CD4-positive, alpha-beta T cell (primary cell): ENCODE measurements at places on chromosomes 3 and 15.

- DNase-seq: no peak
These were observed 18.3 kb upstream of the ARL8B start for GRCh38 chr3:5103743-5104142.

- DNase-seq: no peak
These were observed 72.6 kb downstream of the CCNL1 start for GRCh38 chr3:157087373-157087772.

- DNase-seq: no peak
These were observed 33.0 kb upstream of the ANKDD1A start for GRCh38 chr15:64878705-64879104.

- DNase-seq: no peak
These were observed 195.8 kb upstream of the GPR149 start for GRCh38 chr3:154625756-154626155.

- DNase-seq: no peak
These were observed 22.4 kb downstream of the ZBTB38 start for GRCh38 chr3:141390747-141391146.

GRCh38 chr3:194929578-194929960, 243.9 kb downstream of the FAM43A start:
- DNase-seq: no peak

DNA sequence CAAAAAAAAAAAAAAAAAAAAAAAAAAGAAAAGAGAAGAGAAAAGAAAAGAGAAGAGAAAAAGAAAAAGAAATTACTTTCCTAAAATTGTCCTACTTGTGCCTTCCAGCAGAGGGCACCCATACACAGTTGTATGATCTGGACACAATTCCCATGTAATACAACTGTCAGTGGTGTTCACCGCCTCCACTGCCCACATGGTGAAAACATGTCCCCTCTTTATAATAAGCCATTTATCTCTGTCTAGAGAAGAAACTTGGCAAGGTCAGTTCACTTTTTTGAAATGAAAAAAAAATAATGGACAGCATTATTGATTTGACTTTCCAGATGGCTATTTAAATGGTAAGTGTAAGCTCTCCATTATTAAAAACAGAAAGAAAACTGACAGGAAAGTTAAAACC, 459.4 kb downstream of the GBE1 start:
- DNase-seq: no peak

- DNase-seq: no peak
These were observed 31.1 kb upstream of the SMAD6 start for GRCh38 chr15:66670762-66671580.

GRCh38 chr3:196168808-196169391, 42.3 kb downstream of the ZDHHC19 start:
- no peak for DNase-seq

DNA sequence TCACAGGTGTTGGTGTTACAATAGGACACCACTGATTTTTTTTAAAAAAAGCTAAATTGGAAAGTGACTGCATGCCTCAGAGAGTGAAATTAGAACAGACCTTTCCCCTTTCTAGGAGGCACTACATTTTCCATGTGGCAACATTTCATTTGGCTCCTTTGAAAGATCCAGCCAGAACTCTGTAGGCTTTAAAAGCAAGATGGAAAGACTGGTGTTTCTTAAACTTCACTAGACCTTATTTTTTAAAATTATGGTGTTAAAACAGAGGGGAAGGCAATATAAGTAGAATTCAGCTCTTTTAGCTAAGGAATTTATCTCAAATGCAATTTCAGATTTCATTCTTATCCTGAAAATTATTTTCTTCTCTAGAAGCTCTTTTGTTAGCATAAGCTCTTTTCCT, 317.6 kb upstream of the TGFBR2 start:
- no peak for DNase-seq

GRCh38 chr15:56351353-56351752, 13.9 kb upstream of the TEX9 start:
- DNase-seq: no peak

DNA sequence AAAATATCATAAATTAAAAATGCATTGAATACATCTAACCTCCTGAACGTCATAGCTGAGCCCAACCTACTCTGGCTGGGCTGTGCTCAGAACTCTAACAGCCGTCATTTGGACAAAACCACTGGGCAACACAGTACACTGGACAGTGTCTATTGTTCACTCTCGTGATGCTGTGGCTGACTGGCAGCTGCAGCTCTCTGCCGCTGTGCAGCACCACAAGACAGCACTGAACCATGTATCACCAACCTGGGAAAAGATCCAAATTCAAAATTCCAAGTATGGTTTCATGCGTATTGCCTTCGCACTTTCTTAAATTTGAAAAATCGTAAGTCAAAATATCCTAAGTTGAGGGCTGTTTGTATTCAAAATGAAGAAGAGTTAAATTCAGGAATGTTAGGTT, 145.1 kb upstream of the CNTN4 start:
- DNase-seq: no peak

DNA sequence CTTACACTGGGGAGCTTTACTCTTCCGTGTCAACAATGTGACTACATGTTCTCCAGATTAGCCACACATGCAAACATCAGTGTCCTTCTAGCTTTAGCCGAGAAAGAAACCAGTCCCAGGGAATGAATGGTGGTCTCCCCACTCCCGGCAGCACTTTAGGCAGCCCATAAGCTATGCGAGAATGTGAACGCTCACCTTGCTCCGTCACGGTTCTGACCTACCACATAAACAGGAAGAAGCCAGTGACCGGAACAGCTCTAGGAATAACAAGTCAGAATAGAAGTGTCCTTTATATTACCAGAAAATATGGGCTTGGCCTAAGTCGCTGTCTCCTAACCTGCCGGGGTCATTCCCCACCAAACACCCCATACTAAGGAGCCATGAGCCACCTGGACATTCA, 98.0 kb upstream of the ABHD17C start:
- no peak for DNase-seq

DNA sequence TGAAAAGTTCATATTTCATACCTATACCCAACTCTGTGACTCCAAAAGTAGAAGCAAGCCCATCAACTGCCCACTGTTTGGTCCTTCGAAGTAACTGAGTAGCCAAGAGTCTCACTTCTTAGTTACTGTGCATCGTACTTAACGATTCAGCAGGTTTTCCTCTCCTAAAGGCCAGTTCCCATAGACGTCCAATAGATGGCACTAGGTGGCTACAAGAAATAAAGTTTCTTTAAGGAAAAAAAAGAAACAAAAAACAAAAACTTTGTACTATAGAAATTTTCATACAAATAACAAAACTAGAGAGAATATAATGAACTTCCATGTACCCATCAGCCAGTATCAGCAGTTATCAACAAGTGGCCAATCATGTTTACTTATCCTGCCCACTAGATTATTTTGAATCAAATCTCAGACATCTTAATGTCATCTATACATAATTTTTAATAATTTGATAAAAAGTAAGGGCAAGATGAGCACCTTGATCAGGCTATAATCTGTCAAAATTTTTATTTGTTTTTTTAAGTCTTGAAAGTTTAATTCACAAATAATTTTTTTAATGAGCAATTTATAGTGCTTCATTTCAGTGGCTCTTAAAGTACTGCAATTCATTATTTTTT, 63.8 kb upstream of the ACP3 start:
- no peak for DNase-seq

DNA sequence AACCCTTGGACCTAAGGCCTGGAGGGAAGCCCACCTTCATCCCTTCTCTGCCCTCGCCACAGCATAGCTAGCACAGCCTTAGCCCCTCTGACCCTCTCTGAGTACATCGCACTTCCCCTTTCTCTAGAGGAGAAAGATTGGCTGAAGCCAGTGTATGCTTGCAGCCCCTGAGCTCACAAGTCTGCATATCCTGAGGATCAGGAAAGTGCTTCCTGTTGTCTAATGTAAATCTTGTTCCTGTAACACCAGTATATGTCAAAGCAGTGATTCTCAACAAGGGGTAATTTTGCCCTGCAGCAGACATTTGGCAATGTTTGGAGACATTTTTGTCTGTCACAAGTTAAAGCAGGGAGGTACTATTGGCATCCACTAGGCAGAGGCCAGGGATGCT, 2.2 kb upstream of the PRKCD start:
- DNase-seq: no peak

- DNase-seq: no peak
These were observed 176.9 kb upstream of the SOX2 start for GRCh38 chr3:181534781-181535221.

DNA sequence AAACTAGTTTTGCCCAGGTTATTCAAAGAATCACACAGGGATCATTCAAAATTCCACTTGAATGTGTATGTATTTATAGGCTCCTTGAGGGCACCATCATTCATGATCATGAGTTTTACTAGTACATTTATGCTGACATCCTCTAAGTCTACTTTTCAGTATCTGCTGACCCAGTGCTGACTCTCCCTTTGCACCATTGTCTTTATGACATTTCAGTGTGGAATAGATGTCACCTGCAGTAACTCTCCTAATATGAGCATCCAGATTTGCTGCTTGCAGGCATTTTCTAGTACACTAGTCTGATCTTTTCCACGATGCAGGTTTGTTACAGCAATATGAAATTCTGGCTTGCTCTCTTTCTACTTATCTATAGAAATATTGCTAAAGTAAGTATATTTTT, 1603.5 kb downstream of the SI start:
- DNase-seq: no peak

DNA sequence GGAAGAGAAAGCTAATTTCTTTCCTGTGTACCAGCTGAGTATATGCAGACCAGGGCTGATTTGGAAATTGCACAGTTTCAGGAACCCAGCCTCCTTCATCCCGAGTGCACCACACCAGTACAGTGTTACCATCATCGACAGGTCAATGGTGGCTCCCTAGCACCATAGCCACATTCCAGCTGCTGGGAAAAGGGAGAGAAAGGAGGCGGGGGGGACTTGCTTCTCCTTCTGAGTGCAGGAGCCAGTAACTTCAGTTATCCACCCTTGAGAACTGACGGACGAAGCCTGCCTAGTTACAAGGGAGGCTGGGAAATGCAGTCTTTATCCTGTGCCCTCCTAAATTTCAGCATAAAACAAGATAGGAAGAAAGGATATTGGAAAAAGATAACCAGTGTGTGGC, 129.7 kb upstream of the PRICKLE2 start:
- no peak for DNase-seq

DNA sequence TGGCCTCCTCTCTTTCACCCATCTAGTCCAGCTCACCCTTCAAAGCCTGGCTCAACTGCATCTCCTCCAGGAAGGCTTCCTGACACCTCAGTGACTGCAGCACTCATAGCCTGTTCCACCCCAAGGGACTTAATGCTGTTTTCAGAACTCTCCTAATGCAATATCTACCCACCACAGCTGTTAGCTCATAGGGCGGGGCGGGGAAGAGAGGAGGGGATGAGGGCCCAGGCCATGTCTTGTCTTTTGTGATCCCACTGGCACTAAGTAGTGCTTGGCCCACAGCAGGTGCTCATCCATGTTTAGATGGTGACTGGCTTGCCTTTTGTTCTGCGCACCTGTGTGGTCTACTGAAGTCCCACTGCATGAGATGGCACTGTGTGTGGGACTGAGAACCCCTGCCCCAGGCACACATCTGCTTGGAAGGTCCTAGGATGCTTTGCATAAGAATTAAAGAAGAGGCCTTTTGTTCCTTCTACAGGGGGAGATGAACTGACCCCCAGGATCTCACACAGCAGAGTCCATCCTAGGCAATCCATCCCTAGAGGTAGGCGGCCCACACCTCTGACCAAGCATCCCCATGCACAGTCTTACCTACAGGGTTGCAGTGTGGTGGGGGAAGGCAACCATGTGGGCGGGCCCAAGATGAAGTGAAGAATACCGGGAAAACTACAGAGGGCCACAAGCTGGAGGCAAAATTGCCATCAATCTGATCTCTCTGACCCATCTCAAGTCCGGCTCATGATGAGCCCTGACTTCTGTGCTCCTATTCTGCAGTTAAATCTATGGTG, 23.0 kb downstream of the SLC12A8 start:
- DNase-seq: no peak

DNA sequence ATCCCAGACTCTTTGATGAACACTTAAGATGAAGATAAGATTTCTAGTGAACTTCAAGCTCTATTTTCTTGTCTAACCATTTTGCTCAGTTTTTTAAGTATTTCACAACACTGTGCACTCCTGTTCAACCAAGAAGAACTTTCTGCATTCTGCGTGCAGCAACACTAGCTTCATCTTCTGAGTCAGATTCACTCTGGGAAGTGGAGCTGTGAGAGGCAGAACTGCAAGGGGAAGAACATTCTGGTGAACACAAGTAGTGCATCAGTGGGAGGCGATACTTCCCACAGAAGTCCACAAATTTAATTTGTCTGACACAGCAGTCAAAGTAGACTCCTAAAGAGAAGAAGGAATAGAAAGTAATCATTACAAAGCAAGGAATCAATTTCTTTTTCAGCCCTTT, 18.1 kb downstream of the LRRC58 start:
- DNase-seq: no peak

DNA sequence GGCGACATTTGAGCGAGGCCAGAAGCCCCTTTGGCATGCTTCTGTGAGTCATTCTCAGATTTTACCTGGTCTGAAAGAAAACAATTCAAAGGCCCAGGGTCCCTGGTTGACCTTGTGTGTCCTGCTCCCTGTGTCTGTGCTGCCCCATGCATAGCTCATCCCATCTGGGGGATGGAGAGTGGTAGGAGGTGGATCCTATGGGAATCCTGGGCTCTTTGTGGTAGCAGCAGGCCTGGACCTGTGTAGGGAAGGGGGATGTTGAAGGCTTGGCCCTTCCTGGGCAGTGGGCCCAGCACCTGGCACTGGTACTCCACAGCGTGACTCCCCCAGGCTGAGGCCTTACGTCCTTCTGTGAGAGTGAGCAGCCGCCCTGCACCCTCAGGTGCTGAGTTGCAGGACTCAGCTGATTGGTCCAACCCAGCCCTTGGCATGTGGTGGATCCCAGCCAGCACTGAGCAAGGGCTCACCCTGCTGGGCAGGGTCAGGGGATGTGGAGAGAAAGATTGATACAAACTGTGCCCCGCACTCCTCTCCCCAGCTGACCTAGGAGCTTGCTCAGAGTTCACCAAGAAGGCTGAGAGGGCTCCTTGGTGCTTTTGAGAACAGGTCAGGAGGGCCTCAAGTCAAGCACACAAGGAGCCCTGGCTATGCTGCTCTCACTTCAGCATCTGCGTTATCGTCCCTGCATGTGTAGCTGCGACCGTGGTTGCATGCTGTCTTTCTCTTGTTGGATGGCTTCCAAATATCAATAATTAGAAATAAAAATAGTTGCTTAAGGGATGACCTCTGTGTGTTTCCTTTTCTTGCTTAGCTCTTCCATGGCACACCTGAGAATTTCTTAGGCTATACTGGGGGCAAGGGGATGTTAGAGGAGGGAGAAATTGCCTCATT, 21.4 kb upstream of the JMJD7 start:
- no peak for DNase-seq

DNA sequence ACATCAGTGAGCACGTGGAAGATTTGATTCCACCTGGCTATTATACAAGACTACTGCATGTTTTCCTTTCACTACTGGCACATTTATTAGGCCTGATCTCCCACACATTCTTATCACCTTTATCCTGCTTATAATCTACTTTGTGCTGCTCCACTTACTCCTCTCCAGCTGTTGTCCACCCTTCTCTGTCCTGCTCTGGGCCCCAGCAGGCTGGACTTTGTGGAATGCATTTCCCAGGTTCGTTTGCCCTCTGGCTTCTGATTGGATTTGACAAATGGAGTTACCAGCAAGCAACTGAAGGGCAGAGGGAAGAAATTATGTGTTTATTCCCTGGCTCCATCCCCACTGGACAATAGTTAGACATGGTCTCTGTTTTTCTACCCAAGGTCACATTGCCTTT, 75.5 kb downstream of the DCLK3 start:
- DNase-seq: no peak

- DNase-seq: no peak
These were observed 931.9 kb downstream of the IGSF11 start for GRCh38 chr3:118102737-118103136.

- DNase-seq: no peak
These were observed 41.7 kb upstream of the PCSK6 start for GRCh38 chr15:101531170-101531569.
